HT-29 (cell line): ENCODE measurements at places on chromosomes 2 and 18. TPM values are rescaled to one million over a fixed set of nuclear protein-coding genes. Genes with fewer than 3 reads are reported as not detected.

DNA sequence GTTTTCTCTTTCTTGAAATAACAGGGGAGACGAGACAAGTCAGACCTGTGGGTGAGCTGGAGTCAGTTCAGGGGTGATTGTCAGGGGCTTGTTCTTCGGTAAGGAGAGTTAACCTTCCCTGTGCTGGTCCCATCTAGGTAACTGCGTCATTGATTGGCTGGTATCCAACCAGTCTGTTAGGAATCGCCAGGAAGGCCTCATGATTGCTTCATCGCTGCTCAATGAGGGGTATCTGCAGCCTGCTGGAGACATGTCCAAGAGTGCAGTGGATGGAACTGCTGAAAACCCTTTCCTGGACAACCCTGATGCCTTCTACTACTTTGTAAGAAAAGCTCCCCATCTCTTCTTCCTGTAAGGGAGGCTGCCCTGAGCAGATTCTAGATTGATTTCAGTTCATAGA, 21.3 kb downstream of the PLEK start:
- no peak for DNase-seq

The MAPRE3 gene
- total RNA-seq: 6.9 and 7.4 TPM in 2 replicates

- DNase-seq: no peak
Observed at GRCh38 chr2:137091704-137092103, 326.4 kb downstream of the THSD7B start.

DNA sequence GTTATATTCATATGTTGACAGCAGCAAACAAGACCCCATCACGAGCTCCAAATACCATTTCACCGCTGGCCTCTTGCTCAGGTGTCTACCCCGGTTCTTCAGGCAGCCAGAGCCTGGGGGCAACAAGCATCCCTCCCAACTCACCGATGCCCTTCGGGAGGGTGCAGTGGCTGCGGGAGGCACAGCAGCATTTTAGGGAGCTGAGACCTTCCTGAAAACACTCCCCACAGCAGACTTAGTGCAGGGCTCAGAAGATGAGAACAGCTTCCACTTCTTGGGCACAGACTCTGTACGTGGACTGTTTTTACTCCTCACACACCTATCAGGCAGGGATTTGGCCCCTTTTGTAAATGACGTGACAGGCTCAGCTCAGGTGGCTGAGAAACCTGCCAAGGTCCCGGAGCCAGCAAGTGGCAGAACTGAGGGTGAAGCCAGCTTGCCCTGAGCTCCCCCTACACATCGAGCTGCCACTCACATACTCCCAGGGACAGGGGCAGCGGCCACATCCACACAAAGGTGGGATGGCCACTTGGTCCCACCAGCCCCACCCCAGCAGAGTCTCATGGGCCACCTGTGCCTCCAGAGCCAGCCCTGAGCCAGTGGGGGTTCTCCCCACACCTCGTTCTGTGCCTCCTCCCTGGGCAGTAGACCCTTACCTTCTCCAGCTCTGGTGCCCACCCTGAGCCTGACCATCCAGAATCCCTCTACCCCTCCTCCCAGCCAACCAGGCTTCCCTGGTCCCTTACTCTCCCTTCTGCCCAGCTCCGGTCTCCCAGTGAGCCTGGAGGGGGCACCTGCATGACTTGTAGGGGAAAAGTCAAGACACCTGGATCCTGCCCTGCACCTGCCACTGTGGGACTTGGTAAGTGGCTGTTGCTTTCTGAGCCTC, 28.5 kb downstream of the CYP27C1 start:
- DNase-seq: no peak

GRCh38 chr18:55488473-55488872, 99.5 kb downstream of the TCF4 start:
- no peak for DNase-seq

- no peak for DNase-seq
Observed at GRCh38 chr2:234864506-234864905, 87.3 kb upstream of the SH3BP4 start.

- DNase-seq: no peak
Observed at GRCh38 chr2:218081695-218082094, 12.6 kb downstream of the RUFY4 start.

The ALK gene
- total RNA-seq: not detected in 2 replicates

The ABHD1 gene
- total RNA-seq: not detected in 2 replicates

- peak; percentile 39 for DNase-seq
Observed at GRCh38 chr18:56748698-56749268, 97.6 kb downstream of the WDR7 start.

GRCh38 chr18:2655178-2655953, at the start of gene SMCHD1:
TSS of gene SMCHD1 (plus strand) at chr18:2655726. CDS start at chr18:2656076, 350 bp downstream.
- peak; percentile 90 for DNase-seq
